Activated CD8-positive, alpha-beta memory T cell treated with anti-CD3 and anti-CD28 coated beads, Interleukin-2, amount 10 ng/mL, durations not matched to agents 7 days and 5 days (primary cell): ENCODE measurements at places on chromosomes 1 and 21.

GRCh38 chr1:158146739-158147138 is 34.0 kb upstream of the CD1D start:
- DNase-seq, result no peak

DNA sequence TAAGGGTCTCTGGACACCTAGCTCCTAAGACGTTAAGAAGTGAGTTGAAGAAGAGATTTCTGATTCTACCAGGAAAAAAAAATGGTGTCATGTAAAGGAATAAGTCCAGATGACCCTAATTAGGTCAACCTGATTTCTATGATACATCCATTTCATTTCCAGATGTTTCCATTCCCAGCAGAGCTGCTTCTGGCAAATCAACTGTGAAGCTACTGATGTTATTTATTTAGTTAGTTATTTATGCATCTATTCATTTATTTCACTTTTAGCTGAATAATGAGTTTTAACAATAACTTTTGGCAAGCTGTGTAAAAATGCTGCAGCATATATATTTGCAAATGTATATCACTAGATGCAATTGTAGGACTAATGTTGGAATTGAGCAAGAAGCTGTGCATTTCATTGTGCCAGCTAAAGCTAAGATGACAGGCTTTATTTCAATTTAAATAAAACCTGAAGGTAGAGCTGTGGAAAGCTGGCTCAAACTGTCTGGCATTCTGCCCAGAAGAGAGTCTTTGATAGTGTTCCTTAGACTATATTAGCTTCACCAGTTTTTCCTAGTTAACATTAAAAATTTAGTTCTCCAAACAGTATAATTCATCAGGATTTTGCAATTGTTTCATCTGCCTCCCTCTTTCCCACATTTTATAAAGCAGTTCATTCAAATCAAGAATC is 1164.4 kb upstream of the ADGRL4 start:
- no peak for DNase-seq

GRCh38 chr1:10529765-10530164 is 55.0 kb downstream of the PEX14 start:
- DNase-seq, result no peak

DNA sequence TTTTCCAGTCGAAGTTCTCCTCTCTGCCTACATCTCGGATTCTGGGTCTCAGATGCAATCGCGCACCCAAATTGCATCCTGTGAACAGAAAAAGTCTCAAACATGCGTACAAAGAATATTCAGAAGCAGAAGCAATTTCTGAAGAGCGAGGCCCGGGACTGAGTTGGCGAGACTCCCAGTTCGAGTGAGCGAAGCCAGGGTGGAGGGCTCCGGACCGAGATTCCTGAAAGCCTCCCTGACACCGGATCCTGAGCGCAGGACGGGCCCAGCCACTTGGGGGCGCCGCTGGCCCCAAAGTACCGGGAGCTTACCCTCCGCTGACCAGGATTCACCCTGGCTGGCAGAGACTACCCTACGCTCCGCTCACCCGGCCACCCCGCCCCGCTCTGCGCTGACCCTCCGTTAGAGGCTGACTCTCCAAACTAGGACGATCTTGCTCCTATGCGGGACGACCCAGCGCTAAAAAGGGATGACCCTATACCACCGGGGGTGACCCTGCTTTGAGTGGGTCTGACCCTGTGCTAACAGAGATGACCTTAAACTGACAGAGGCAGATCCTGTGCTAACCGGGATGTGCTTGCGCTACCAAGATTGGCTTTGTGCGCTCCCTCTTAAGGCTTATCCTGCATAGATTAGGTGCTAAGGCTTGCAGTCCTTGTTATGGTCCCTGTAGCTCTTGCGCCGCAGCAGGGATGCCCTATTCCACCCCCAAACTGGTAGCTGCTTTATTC is 12.1 kb downstream of the FOXD2 start:
- no peak for DNase-seq

GRCh38 chr1:71610476-71610875 is 529.6 kb upstream of the ZRANB2 start:
- no peak for DNase-seq

GRCh38 chr1:170518965-170519364 is 13.0 kb upstream of the GORAB start:
- no peak for DNase-seq

GRCh38 chr1:91501971-91502671 is 1.5 kb downstream of the CDC7 start:
- no peak for DNase-seq

DNA sequence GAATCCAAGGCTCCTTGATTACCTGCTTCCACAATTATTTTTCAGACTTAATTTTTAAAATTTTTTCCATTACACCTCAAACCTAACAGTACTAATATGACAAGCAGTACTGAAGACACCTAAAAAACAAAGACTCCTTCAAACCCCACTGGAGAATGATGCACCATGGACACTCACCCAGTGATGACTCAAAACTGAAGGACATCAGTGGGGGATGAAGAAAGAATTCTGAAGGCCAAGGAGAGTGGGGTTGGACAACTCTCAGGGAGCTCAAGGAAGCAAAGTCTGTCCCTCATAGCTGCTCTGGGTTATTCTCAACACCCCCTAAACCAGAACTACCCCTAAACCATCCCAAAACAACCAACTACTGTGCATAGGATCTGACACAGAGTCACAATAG is 2.4 kb upstream of the ARHGAP29 start:
- no peak for DNase-seq

DNA sequence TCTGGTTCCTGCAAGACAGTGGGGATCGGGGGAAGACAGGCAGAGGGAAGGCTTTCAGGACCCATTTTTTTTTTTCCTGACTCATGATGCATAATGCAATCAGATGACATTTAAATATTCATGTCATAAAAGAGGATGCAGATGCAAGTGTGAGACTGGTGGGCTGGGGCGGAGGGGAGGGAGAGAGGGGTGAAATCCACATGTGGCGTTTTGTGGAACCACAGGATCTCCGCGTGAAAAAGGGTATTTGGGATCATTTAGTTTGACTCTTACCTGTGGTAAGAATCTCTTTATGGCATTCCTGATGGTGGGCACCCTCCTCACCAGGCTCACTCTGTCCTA is 249.3 kb upstream of the CSF3R start:
- no peak for DNase-seq

GRCh38 chr1:240342251-240342625 is 250.6 kb downstream of the FMN2 start:
- DNase-seq, result no peak

- no peak for DNase-seq
Observed at GRCh38 chr1:94876362-94876761, 50.5 kb downstream of the CNN3 start.

GRCh38 chr1:157181790-157182189 is 43.6 kb upstream of the ETV3 start:
- no peak for DNase-seq

DNA sequence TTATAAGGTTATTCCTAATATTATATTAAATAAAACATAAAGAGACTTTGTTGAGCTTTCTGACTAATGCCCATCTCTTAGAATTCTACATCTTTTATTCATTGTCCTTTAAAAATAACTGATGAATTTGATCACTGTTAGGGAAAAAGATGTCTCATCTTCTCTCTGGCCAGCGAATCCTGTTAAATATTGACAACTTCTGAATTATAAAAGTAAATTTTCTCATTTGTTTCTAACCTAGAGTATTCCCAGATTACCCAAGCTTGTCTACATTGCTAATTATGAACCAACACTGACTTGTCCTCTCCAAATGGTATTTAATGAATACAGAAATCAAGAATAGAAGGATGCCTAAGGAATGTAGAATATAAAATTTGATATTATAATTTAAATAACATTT is 24.8 kb upstream of the KCTD3 start:
- DNase-seq, result no peak

- DNase-seq, result no peak
Observed at GRCh38 chr1:68327414-68327813, 95.1 kb upstream of the WLS start.

DNA sequence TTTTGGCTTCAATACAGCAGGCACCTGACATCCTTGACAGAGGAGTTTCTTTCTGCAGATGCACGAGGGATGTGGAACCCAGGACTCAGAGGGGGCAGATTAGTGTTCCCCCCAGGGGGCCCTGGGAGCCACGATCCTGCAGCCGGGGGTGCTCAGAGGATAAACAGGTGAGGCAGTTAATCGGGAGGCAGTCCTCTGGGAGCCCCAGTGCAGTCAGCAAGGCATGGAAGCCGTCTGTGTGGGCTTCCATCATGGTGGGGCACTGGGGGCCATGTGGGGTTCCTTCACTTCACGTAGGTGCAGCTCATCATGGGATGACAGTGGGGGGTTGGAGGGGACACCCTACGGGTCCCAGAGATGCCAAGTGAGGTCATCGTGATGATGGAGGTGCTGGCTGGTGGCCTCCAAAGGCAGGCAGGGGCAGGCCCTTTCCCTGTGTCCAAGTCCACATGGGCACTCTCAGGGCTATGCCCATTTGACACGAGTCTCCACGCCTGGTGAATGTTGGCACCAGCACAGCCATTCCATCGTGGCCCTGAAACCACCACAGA is 59.3 kb upstream of the ABCG1 start:
- DNase-seq, result no peak

GRCh38 chr1:36101546-36101945 is 12.9 kb downstream of the ADPRS start:
- no peak for DNase-seq

- DNase-seq, result no peak
Observed at GRCh38 chr1:100523038-100523652, 14.8 kb upstream of the GPR88 start.

GRCh38 chr1:159266832-159267231 is 35.3 kb upstream of the FCER1A start:
- no peak for DNase-seq

DNA sequence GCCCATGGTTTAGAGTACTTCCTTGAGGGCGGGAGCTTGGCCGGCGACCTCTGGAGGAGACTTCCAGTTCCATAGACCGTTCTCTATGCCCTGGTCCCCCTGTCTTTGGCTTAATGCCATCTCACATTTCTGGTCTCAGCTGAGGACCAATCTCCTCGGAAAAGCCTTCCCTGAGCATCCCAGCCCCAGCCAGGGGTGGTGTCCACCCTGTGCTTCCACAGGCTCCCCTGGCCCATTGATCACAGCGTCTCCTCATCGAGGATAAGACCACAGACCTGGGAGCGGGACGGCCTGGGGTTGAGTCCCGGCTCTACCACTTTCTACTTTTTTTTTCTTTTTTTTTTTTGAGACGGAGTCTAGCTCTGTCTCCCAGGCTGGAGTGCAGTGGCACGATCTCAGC is 14.5 kb downstream of the WNT4 start:
- DNase-seq, result no peak

GRCh38 chr1:231625975-231626534 is 535 bp upstream of the DISC1 start:
- DNase-seq, result no peak

DNA sequence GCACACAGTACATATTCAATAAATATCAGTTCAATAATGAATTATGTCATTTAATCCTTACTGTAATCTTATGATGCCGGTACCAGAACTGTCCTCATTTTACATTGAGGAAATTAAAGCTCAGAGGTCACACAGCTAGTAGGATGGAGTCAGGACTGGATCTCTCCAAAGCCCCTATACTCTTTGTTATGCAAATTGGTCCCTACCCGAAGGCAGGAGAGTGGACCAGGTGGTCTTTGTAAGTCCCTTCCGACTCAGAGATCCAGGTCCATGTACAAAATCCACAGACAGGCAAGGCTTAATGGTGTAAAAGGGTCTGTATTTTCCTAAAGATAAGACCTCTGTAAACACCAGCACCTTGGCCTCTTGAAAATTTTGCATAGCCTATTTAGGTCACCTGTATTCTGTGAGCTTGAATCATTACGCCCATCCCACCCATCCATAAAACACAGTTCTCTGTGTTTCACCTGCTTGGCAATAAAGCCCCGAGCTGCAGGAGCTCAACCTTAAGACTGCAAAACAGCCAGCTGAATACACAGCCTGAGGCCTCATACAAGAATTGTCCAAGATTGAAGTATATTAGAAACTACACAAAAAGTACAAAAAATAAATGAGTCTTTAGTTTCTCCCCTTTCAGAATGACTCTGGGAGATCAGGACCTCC is 41.7 kb downstream of the PLXNA2 start:
- no peak for DNase-seq

DNA sequence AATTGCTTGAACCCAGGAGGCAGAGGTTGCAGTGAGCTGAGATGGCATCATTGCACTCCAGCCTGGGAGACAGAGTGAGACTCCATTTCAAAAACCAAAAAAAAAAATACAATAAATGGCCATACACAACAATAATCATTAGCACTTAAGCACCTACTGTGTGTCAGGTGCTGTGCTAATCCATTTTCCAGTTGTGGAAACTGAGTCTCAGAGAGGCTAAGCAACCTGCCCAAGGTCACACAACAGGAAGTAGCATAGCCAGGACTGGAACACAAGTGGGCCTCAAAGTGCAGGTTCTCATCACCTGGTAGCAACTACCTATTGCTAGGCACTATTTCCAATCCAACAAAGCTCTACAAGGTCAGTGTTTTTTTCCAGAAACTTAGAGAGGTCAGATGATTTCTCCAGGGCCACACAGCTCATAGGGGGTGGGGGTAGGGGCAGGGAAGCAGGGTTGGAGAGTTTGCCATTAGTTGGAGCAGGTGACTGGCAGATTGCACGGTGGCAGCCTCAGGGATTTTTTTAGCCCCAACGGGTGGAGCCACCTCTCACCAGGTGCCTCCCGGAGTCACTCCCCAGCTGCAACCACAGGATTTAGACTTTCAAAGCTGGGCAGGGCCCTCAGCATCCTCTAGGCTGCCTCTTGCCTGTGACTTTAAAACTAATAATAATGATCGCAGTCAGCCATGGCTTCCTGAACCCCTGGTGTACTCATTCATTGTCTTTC is 52.5 kb upstream of the ID3 start:
- no peak for DNase-seq

DNA sequence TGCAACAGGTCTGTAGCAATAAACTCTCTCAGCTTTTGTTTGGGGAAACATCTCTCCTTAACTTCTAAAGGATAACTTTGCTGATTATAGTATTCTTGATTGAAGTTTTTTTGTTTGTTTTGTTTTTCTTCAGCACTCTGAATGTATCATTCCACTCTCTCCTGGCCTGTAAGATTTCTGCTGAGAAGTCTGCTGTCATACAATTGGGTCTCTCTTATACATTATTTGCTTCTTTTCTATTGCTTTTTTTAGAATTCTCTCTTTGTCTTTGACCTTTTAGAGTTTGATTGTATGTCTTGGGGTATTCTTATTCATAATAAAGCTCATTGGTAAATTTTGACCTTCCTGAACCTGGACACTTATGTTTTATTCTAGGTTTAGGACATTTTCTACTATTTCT is 386.3 kb downstream of the MRPL39 start:
- no peak for DNase-seq

- no peak for DNase-seq
Observed at GRCh38 chr1:67059346-67059745, 5.4 kb upstream of the SLC35D1 start.

- DNase-seq, result no peak
Observed at GRCh38 chr1:66360285-66360724, 173.6 kb upstream of the SGIP1 start.
